CD8-positive, alpha-beta memory T cell (primary cell): ENCODE measurements at places on chromosomes 1 and 21. TPM values are rescaled to one million over a fixed set of nuclear protein-coding genes. Genes with fewer than 3 reads are reported as not detected.

DNA sequence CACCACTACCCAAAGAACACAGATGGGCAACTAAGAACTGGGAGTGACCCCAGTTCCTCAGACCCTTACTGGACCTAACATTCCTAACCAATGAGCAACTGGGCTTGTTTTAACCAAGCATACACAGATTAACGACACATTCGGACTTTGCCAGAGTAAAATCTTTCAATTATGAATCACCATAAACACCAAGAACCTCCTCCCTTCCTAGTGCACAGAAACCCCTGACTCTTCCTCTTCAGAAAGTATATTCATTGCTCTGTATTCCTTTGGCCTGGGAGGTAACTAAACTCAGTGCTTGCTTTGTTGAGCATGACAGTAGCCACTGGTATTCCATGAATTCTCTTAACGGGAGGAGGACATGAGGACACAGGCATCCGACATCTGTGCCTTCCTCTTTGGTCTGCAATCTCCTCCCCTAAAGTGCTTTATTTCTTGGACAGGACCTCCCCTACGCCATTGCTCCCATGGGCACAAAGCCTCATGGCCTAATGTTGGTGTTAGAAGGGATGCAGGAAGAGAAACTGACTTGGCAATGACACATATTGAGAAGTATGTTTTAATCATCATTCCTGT lies 42.7 kb downstream of the SEC16B start:
- no peak overlapping the region for H3K27ac ChIP-seq
- no peak overlapping the region for H3K4me3 ChIP-seq
- H3K36me3 ChIP-seq = no peaks in the 10 kb centered on the region
- no peak for DNase-seq
- no peaks in the 10 kb centered on the region for H3K4me1 ChIP-seq
- H3K27me3 ChIP-seq = no peaks in the 10 kb centered on the region

GRCh38 chr1:167425482-167425881 lies 92.8 kb downstream of the CD247 start:
- no peak overlapping the region for H3K27ac ChIP-seq
- H3K4me1 ChIP-seq = peaks cover 19% of the 10 kb centered on the region
- no peaks in the 10 kb centered on the region for H3K27me3 ChIP-seq
- H3K4me3 ChIP-seq = no peak overlapping the region

Gene RNF186
- not detected for total RNA-seq

Gene TNFRSF25
- total RNA-seq = 100 TPM

Gene CSF3R
- 0.11 TPM for total RNA-seq
